ENCODE measurements at places on chromosomes 3 and 15. TPM values are rescaled to one million over a fixed set of nuclear protein-coding genes. Genes with fewer than 3 reads are reported as not detected.

Gene ITIH4
- total RNA-seq = 0.96 TPM

Gene RBPMS2
- 2.7 TPM for total RNA-seq

Gene AADACL2
- not detected for total RNA-seq

Gene KLHL18
- total RNA-seq = 70.8 TPM

Gene MAP6D1
- total RNA-seq = 1.5 TPM

Gene FANCD2
- 59.4 TPM for total RNA-seq

Gene CYP1A1
- 0.07 TPM for total RNA-seq

Gene SLC22A13
- 0.49 TPM for total RNA-seq

Gene WDR93
- total RNA-seq = not detected

Gene ISLR2
- total RNA-seq = not detected

Gene TUSC7
- total RNA-seq = not detected

Gene GOLGA8S
- total RNA-seq = not detected

Gene FGF7
- not detected for total RNA-seq

Gene EAF2
- 4.9 TPM for total RNA-seq

Gene NLGN1
- total RNA-seq = not detected

- no peak for DNase-seq
Measured at GRCh38 chr3:178201714-178202113, 334.5 kb upstream of the KCNMB2 start.

DNA sequence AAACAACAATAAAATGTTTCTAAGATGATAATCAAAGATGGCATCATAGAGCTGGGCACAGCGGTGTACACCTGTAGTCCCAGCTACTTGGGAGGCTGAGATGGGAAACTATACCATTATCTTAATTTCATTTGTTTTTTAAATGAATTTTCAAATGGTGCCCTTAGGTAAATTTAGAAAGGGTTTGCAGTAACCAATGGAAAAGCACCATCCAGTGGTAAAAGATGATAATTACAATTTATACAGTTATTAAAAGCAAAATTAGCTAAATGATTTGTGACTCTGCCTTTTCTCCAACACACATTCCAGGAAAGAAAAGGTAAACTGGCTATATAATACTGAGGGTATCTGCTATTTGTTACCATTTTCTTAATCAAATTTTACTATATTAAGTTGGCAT is 14.4 kb upstream of the ANKRD28 start:
- DNase-seq = no peak

GRCh38 chr3:31903686-31904431 is 77.2 kb downstream of the OSBPL10 start:
- no peak for DNase-seq

DNA sequence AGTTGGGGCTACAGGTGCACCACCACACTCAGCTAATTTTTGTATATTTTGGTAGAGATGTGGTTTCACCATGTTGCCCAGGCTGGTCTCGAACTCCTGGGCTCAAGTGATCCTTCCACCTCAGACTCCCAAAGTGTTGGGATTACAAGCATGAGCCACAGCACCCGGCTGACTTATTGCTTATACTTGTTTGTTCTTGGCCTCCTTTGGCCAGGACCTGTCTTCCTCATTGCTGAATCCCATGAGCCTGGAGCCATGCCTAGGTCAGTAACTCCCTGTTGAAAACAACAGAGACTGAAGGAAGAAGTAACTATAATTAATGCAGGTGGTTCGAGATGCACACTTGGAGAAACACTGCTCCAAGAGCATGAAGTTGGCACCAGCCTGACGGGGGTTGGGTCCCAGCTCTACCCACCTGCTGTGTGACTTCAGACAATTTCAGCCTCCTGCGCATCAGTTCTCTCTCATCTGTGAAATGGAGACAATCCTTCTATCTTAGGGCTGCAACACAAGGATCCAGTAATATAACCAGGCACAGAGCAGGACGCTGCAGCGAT is 38.9 kb downstream of the CPN2 start:
- DNase-seq = no peak

DNA sequence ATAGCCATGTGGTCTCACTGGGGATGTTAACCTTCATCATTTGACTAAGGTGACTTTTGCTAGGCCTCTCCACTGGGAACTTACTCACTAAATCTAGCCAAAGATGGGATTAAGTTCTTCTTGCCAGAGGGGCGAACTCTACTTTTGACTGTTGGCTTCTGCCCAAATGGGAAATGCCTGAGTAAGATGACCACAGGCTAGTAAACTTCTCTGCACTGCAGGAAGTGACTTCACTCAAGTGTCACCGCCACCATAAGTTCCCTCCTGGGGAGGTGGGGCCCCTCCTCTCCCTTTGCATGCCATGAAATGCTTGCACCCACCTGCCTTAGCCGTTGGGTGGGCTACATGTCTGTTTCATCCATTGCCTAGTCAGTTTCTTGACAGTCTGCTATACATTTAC is 388.3 kb downstream of the FEZF2 start:
- DNase-seq = no peak

DNA sequence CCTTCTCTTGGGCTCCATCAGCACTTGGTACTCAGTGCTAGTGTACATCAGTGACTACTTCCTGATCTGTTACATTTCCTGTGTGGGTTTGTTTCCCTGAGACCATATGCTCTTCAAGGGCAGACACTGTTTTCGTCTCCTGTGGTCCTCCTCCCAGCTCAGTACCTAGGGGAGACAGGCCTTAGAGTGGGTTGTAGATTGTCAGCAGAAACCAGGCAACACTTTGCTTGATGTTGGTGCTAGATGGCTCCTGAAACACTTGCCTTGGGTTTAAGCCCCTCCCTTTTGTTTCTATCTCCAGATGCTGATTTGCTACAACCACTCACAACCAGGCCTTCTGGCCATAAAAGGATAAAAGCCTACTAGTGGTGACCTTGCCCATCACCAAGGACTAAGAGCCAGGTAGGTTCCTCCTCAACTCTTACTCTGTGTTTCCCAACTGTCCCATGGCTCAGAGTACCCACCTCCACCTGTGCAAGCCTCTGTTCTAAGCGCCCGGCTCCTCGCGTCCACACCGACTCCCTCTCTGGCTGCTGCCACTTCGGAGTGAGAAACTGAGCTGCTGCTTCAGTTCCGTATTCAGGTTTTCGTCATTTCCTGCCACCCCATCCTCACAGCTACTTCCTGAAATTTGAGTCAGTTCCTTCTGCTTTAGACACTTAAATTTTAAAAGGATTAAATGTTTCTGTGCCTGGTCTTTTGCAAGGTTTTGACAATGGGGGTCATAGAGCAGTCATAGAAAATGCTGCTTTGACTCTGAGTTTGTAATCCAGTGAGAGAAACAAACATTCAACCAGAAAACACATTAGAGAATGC is at the start of gene HCLS1:
TSS of gene HCLS1 (minus strand) at position 548 of the 816 bp plus-strand sequence. CDS start 2,556 bp downstream, outside the sequence.
- DNase-seq = no peak

DNA sequence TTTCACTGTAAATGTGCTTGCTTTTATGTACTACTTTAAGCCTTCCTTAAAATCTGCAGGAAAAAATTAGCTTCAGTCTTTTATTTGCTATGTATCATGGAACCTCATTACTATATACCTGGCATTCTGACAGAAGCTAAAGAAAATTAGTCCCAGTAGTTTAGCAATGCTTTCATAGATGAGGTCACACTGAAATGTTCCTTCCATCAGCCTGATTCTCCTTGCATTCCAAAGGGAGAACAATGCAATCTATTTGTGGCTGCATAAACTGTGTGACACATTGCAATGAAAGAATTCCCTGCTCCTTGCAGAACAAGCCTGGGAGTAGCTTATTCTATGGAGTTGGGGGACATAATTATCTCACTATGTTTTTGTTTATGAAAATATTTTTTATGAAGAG is 691.5 kb upstream of the ARPP21 start:
- DNase-seq = no peak

- DNase-seq = peak; percentile 84
Measured at GRCh38 chr3:128482666-128483656, 10.0 kb downstream of the GATA2 start.

DNA sequence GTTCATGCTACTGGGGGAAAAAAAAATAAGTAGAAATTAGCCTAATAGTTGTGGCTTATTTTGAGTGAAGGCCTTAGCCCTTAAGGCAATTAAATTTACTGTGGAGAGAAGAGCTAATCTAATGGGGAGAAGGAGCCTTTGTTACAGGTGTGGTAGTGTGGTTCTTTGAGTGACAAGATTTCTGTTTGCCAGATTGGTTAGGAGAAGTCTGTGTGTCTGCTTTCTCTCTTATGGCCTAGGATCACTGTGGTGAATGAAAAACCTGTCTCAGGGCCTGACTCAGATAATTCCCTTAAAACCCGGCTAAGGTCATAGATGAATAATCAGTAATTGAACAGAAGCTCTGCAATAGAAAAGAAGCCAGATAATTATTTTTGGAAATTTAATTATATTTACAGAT is 27.0 kb downstream of the OPA1 start:
- DNase-seq = no peak

DNA sequence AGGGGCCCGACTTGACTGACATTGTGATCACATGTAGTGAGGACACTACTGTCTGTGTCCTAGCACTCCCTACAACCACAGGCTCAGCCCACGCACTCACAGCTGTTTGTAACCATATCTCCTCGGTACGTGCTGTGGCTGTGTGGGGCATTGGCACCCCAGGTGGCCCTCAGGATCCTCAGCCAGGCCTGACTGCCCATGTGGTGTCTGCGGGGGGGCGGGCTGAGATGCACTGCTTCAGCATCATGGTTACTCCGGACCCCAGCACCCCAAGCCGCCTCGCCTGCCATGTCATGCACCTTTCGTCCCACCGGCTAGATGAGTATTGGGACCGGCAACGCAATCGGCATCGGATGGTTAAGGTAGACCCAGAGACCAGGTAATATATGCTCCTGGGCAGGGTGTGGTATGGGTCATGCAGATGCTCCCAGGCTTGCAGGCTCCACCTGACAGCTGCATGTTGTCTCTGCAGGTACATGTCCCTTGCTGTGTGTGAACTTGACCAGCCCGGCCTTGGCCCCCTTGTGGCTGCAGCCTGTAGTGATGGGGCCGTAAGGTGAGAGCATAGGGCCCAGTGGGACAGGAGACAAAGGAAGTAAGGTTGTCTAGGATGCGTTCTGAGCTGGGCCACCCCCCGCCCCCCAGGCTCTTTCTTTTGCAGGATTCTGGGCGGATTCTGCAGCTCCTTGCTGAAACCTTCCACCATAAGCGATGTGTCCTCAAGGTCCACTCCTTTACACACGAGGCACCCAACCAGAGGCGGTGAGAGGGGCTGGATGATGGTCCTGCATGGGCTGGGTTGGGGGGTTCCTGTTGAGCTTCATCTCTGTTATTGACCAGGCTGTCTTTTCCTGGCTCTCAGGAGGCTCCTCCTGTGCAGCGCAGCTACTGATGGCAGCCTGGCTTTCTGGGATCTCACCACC is 4.4 kb downstream of the DALRD3 start:
- peak; percentile 20 for DNase-seq

GRCh38 chr3:5096336-5097008 is 25.6 kb upstream of the ARL8B start:
- no peak for DNase-seq

GRCh38 chr3:23365066-23365465 is 161.9 kb downstream of the UBE2E2 start:
- no peak for DNase-seq

DNA sequence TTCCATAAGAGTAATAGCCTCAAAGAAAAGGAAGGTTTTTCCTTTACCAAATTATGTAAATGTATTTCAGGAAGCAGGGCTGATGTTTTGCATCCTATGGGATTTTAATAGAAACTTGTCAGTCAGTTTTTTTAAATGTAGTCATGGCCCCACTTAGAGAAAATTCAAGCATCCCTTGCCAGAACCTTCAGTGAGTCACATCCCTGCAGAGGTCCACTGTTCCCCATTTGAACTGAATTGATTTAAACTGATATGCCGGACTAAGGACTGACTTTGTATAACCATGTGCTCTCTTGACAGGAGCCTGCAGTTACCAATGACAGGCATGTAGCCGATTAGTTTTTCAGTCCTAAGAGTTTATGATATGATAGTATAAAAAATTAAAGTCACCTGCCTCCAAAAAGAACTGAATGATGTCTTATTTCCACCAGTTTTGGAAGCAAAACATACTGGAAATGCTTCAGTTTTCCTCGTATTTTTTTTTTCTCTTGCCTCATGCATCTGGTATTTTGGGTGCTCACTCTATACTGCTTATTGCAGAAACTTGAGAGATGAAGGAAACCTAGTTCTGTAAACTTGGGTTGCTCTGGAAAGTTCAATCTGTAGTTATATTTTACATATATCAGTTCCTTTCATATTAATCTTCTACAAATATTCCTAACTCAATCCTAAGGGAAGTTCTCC is 30.7 kb downstream of the LRTM1 start:
- no peak for DNase-seq

GRCh38 chr15:58357529-58358476 is 74.0 kb upstream of the LIPC start:
- peak; percentile 43 for DNase-seq

DNA sequence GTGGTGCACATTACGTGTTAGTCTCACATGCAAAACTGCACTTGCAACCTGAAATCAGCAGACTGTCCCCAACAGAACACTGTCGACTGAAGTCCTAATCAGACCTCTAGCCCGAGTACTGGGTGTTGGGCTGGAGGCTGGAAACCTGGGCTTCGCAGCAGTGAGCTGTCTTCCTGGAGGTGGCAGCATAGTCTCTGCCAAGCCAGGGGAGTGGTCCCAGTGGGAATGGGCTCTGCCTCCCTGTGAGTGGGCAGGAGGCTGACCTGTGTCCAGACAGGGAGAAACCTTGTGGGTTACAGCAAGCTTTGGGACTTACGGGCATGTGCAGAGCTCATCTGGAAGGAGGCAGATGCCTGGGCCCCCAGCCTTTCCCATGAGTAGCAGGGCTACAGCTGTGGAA is 38.2 kb upstream of the MYZAP start:
- no peak for DNase-seq
